ENCODE measurements at places on chromosomes 16 and 17.

- no peak for DNase-seq
Observed at GRCh38 chr17:38970804-38971203, 3.6 kb upstream of the FBXO47 start.

- DNase-seq: no peak
Observed at GRCh38 chr16:585351-585750, 4.5 kb upstream of the RAB40C start.

- no peak for DNase-seq
Observed at GRCh38 chr17:39600997-39601597, 6.6 kb downstream of the NEUROD2 start.

DNA sequence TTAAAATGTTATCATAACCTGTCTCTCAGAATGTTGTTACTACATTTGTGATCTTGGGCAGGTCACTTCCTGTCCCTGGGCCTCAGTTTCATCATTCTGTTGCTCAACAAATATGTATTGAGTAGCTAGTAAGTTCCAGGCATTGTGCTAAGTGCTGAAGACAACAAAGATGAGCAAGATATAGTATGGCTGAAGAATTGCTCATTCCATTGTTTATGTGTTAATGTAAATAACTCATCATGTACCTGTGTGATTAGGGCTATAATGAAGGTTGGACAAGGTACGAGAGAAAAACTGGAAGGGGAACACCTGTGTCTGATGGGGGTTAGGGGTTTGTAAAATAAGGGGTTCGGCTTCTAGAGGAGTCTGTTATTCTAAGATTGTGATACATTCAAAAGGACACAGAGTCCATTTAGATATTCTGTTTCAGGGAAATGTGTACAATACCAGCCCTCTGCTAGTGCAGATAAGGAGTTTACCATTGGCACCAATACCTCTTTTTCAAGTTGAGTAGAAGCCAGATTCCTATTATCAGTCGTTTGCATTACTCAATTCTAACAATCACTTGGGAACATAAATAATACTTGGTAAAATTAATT lies 20.0 kb downstream of the TUBG1 start:
- no peak for DNase-seq

GRCh38 chr16:68234188-68235107 lies 1.5 kb downstream of the ESRP2 start:
- no peak for DNase-seq

DNA sequence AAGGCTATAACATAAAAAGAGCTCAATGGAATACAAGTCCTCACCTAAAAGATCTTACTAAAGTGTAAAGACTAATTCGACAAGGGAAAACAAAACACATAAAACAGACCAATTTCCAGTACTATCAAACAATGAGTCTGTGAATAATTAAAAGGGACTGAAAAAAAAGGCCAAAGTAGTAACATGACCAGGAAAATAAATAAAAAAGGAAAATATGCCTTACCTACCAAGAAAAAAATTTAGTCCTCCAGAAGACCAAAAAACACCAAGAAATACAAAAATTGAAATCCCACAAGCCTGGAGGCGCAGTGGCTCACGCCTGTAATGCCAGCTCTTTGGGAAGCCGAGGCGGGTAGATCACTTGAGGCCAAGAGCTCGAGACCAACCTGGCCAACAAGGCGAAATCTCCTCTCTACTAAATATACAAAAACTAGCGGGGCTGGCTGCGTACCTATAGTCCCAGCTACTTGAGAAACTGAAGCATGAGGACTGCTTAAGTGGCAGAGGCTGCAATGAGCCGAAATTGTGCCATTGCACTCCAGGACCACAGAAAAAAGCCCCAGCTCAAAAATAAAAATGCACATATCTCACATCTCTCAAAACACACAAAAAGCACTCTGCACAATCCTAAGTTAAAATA lies 60.8 kb downstream of the TEX14 start:
- no peak for DNase-seq

GRCh38 chr17:5526821-5527598 lies 40.6 kb downstream of the MIS12 start:
- DNase-seq: peak; percentile 3

DNA sequence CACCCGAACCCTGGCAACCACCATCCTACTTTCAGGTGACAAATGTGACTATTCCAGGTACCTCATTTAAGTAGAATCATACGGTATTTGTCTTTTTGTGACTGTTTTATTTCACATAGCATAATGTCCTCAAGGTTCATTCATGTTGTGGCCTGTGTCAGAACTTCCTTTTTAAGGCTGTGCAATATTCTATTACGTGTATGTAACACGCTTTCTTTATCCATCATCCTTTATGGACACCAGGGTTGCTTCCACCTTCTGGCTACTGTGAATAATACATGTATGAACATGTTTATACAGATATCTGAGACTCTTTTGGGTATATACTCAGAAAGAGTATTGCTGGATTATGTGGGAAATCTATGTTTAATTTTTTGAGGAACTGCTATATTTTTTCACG lies 28.7 kb upstream of the RSL1D1 start:
- DNase-seq: no peak

Data from stimulated activated CD8-positive, alpha-beta memory T cell treated with anti-CD3 and anti-CD28 coated beads, Interleukin-4, amount 100 ng/mL, for 4 hours (primary cell).